ENCODE measurements at places on chromosomes 12 and 14. TPM values are rescaled to one million over a fixed set of nuclear protein-coding genes. Genes with fewer than 3 reads are reported as not detected.

DNA sequence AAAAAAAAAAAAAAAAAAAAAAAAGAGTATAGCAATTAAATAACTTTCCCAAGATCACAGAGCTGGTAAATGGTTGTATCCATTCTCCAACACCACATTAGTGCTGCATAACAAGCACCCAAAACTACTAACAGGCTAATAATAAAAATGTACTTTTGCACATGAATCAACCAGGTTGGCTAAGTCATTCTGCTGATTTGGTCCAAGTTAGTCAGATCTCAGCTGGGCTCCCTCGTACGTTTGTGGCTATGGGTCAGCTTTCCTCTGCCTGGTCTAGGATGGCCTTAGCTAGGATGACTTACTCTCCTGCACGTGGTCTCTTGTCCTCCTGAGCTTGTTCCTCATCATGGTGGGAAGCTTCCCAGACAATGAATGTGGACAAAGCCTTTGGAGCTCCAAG, 7.9 kb upstream of the PLEKHG6 start:
- no peak for DNase-seq

DNA sequence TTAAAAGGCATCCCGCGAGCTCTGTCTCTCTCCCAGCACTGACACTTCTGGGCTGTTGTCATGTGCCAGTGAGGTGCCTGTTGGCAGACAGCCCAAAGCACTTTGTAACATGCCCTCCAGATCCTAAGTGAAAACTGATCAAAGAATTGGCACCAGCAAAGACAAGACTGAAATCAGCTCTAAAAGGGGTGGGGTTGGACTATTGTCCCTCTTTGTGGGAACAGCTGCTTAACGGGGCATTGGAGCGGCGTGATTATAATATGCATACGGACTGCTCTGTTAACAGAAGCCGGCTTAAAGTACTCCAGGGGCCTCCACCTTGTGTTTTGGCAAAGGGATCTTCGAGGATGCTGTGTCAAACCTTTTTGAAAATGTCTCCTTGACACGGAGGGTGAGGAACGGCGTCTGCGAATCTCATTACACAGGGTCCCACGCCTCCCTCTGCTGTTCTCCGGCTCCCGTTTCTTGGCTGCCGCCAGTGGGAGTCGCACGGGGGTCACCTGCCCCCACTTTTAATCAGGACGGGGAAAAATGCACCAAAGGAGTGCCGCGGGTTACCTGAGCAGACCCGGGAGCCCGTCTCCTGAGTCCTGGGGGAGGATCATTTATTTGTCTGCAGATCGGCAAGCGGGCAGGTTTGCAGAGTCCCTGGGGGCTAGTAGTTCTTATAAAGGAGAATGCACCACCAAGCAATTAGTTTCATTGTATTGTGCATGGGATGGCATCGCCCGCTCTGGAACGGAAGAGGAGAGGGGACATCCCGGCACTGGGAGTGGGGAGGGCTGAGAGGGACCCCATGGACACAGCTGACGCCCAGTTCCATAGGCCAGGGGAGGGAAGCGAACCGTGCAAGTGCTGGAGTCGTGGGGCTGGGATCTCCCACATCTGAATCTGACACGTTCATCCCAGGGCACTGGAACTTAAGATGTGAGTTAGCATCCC, 44.3 kb downstream of the SPRING1 start:
- no peak for DNase-seq

DNA sequence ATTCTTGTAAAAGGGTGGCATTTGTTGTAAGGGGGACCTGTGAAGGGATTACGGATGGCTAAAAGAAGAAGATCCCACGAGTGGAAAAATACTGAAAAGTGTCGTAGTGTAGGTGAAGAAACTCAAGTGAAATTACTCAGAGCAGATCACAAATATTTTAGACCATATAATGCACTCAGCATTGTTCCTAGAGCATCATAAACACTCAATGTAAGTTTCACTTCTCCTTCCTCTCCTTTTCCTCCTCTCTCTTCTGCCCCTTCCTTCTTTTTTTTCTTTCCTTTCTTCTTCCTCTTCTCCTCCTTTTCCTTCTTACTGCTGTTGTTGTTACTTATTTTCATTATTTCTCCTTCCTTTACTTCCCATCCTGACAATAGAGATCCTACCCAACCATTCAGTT, 445.6 kb downstream of the ADAMTS20 start:
- DNase-seq: no peak

DNA sequence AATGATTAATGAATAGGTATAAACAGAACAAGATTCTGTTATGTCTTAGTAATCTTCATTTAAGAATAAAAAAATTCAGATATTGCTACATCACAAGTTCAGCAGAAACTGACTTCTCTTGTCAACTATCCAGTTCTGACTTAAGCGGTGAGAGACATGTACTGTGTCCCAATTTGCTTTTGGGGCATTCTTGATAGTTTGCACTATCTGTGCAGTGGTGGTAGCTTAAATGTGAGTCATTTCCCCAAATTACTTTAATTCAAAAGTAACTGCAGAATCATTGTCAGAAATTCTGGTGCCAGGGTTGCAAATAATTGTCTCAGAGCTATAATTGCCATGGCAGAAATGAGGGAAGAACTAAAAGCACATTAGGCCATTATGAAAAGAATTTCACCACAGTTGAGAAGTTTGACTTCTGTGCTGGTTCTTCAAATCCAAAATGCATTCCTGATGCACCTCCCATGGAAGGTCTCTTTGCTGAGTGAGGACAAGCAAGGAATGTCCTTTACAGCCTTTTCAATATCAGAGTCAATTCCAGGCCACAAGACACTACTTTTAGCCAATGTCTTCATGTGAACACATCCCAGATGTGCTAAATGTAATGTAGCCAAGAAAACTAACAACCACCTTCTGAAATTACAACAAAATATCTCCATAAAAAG, 304.7 kb downstream of the SSPN start:
- DNase-seq: peak; percentile 6

GRCh38 chr14:24695265-24696241, 61.6 kb upstream of the GZMB start:
- no peak for DNase-seq

DNA sequence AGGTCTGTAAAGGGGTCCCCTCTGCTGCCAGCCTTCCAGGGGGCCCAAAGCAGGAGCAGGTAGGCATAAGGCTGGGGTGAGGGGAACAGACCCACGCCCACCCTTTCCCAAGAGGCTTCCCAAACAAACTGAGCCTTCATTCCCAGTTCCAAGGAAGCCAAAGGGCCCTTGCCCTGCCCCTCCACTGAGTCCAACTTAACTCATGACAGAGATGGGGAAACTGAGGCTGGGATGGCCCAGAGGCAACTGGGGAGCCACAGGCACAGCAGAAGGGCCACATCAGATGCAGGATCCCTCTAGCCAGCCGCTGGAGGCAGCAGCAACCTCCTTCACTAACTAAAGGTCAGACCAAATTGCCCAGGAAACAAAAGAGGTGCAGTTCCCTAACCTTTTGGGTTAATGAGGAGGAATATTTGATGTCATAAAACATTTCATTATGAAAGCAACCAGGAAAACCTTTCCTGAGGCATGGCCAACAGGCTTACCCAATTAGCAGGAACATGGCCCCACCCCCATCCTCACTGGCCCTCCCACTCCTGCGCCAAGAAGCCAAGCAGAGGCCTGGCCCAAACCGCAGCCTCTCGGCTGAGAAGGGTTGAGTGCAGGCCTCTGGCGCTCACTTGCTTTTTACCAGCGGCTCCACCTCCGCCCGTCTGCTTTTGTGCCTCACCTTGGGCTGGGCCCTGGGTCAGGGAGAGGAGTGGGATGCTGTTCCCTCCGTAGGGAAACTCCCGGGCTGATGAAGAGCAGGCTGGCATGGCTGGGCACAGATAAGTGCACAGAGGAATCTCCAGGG, 293.5 kb upstream of the RTL1 start:
- no peak for DNase-seq

- DNase-seq: no peak
Observed at GRCh38 chr14:71271166-71271945, 364.1 kb downstream of the PCNX1 start.

GRCh38 chr12:14999695-15000365, 27.0 kb downstream of the PDE6H start:
- DNase-seq: no peak

DNA sequence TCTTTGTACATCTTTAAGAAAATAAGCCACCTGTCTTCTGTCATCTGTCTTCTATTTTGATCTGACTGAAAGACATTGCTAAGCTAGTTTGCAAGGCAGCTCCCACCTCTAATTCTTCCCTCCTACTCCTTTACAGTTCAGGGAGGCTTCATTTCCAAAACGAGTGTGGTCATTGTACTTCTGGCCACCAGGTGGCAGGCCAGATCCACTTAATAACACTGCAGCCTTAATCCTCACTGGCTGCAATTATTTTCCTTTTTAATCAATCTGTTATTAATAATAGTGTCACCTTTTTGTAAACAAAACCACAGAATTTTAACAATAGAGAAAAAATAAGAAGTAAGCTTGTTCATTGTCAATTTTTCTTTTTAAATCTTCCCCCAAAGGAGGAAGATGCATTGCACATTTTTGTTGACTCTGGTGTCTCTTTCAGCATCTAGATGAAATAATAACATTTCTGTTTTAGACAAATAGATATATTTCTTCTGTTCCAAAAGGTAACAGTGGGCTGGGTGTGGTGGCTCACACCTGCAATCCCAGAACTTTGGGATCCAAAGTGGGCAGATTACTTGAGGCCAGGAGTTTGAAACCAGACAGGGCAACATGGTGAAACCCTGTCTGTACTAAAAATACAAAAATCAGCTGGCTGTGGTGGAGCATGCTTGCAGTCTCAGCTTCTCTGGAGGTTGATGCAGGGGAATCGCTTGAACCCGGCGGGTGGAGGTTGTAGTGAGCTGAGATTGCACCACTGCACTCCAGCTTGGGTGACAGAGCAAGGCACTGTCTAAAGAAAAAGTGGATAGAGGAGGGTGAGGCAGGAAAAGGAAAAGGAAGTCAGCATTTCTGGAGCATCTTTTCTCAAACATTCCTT, 23.3 kb downstream of the GABARAPL1 start:
- peak; percentile 59 for DNase-seq

DNA sequence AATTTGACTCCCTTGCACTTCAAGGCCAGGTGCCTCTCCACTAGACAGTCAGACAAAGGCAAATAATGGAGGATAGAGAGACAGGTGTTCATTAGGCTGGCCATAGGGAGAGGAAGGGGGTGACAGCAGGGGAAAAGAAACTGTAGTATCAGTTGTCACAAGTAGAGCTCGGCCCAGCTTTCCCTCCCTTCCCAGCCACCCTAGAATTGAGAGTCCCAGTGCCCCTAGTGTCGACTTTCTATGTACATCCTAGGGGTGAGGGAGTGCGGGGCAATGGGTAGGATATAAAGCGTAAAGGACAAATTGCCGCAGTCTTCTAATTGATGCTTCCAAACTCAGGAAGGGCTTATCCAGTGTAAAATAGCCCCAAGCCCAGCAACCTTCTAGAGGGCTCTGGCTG, 39.0 kb downstream of the BAZ2A start:
- no peak for DNase-seq

DNA sequence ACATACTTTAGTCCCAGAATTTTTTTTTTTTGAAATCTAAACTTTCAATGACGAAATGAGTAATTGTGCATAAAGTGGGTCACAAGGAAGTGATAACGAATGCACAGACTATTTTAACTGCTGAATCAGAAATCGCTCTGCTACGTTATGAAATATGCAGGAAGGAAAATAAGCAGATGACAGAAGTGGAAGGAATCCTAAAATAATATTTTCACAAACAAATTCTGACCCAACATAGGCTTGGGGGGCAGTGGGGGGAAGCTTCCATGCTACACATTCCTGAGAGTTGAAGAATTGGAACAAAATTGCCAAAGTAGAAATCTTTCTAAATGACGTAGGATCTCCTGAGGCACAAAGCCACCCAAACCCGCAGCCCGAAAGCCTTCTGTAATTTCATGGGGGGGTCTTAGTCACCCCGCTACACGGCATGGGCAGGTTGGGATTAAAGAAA, 89.6 kb downstream of the ARF6 start:
- peak; percentile 82 for DNase-seq

DNA sequence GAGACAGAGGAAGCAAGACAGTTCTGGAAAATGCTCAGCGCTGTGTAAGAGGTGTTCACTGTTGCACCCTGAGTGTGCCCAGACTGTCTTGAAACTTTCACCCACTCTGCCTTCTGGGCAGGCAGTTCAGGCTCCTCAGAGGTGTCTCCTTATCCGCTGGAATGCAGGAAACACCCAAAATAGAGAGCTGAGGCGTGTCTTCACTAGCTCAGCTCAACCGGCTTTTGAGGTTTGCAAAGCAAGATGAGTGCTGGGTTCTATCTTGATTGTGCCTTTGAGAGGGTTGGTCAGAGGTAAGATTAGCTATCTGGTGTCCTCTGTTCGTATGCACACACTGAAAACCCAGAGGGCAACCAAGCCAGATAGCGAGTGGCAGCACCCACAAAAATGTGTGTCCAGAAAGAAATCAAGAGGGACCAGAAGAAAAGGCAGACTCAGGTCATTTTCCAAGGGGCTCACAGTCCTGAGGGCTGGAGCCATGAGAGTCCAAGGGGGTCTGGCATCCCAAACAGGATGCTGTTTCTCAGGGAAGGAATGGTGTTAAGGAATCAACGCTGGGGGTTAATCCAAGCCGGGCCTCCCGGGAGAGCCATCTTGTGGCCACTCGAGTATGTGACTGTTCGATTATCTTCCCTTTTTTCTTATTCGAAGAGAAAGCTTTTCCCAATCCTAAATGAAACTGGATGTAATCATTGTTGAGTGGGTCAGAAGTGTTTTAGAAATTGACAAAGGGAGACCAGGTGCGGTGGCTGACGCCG, 47.1 kb downstream of the TBX3 start:
- peak; percentile 25 for DNase-seq

GRCh38 chr12:25734529-25735180, 181.6 kb upstream of the LMNTD1 start:
- DNase-seq: no peak

DNA sequence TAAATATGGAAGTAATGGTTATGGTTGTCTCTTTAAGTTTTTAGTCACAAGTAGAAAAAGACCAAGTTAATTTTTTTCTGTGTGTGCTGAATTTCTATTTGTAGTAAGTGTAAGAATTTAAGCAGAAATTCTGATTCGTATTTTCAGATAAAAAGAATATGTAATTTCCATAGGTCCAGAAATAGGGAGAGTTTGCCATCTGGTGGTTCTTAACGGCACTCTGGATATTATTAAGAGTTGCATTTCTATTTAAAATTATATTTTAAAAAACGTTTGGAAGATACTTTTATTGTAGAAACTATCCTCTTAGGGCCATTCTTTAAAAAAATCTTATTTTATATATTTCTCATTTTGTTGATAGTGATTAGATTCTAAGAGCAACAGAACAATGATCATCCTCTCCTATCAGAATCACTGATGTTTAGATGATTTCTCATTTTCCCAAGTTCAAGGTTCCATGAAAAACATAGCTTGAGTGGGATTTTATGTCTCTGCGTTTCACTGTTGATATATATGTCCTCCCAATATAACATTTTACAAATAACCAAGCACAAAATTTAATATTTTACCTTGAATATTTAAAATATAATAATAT, 88.3 kb downstream of the LRRK2 start:
- peak; percentile 34 for DNase-seq

- DNase-seq: peak; percentile 57
Observed at GRCh38 chr12:100675432-100675831, 101.9 kb downstream of the GAS2L3 start.

The DYRK2 gene
- total RNA-seq: 20.7 TPM

The GALNT16 gene
- under 0.01 TPM for total RNA-seq

The DEPDC4 gene
- 1.7 TPM for total RNA-seq

The MVK gene
- 29.8 TPM for total RNA-seq

The LRRC43 gene
- total RNA-seq: 1.7 TPM

The FAM222A gene
- 0.43 TPM for total RNA-seq

Measured in fibroblast of villous mesenchyme (primary cell).